ENCODE measurements at places on chromosomes 3 and 15.
A peak's percentile ranks its signal among the peaks of the same experiment; 100 is the strongest.

DNA sequence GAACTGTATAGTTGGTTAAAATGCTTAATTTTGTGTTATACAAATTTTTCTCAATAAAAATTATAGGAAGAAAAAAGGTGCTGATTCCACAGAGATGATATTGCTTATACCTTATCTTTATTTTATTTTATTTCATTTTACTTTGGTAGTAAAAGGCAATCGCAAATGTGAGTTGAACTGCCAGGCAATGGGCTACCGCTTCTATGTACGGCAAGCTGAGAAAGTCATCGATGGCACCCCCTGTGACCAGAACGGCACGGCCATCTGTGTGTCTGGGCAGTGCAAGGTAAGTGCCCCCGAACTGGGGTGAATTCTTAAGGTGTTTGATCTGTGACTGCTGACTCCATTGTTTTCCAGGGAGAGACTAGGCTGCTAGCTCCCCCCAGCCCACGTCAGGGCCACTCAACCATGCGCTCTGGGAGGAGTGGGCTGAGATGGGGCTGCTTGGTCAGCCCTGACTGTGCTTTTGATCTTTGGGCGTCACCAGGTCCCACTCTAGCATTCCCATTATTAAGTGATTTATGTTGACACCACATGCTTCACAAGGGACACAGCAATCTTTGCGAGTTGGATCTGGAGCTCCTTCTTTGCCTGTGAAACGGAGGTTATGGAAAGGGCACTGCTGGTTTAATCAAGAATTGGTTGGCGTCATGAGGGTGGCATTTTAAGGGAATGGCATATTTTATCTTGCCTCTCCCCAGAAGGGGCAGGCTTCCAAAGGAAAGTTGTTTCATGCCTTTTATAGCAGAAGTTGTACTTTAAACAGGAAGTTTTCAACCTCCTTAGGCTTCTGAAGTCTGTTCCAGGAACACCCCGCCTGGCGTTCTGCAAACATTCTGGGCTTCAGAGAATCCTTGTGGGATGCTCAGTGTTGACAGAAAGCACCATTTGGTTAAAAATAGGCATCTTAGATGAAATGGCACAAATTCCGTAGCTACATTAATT lies 296.5 kb downstream of the THSD4 start:
- DNase-seq: no peak

DNA sequence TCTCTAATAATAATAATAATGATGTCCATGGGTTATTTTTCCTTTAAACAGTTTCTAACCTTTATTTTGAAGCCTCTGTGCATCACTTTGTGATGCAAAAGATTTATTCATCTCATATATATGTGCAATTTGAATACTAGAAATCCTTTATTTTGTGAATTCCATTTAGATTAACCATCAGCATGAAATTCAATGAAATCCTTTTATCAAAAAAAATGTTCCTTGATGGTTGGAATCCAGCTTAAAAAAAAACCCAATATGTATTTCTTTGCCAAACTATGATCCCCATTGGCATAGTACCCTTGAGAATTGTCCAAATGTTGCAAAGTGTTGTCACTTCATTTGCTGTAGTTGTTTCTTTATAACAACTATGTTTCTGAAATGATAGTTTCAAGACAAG lies 7.4 kb downstream of the TBC1D23 start:
- DNase-seq: no peak

- no peak for DNase-seq
Observed at GRCh38 chr3:159229116-159229680, 427.3 kb downstream of the MFSD1 start.

- DNase-seq: peak; percentile 40
Observed at GRCh38 chr3:109023656-109024254, 70.1 kb upstream of the GUCA1C start.
